ENCODE measurements at places on chromosomes 3 and 15.

DNA sequence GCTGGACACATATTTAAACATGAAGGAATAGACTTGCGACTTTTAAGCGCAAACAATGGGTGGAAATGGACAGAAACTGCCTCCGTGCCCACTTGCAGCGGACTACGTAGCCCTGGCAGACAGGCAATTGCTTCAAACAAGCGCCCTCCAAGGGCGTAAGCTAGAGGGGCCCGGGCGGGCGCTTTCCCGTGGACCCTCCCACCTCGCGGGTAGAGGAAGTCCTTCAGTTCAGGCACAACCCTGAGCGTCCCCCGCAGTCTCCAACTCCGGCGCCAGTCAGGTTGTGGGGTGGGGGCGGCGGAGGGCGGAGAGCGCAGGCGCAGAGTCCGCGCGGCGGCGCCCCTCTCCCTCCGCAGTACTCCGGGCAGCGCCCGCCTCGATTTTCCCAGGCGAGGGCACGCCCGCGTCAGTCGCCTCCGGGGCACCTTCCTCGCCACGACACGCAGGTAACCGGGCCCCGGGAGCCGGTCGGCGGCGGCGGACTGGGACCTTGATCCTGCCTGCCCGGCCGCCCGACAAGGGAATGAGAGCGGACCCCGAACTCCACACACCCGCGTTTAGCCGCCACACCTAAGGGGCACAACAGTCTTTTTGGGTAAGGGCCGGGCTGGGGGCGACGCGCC, at the start of gene SLC35G2:
SLC35G2 (plus strand) TSS at position 358 of the 623 bp plus-strand sequence. CDS start 35,335 bp downstream, outside the sequence.
- no peak for DNase-seq

DNA sequence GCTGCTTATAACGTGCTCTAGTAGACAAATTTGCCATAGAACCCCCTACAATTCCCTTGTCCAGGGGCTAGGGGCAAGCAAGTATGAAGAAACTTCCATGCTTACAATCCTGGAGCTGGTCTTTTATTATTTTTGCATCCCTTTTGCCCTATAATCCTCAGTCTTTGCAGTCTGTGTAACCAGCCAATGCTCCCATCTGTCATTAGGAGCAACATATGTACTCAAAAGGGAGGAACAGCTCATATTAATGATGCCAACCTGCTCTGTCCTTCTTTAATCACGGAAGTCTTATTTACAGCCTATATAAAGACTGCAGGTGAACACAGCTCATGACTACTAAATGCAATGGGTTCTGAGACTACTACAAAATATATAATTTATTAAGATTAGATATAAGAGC, 263.3 kb downstream of the ZIC1 start:
- no peak for DNase-seq

DNA sequence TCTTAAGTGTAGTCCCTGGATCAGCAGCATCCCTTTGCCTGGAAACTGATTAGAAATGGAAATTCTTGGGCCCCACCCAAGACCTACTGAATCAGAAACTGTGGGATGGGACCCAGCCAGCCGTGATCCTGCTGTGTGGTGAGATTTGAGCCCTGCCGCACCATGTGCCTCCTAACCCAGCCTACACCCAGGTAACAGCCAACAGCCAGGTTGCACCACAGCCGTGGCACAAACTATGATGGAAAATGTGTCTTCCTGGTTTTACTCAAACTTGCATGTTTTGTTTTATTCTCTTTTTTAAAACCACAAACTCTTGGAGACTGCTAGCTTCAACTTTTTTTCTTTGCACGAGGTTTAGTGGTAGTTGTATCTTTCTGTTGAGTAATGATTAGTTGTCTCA, 2.6 kb downstream of the LIMD1 start:
- peak; percentile 28 for DNase-seq

- DNase-seq = no peak
Observed at GRCh38 chr15:65778269-65778668, 13.8 kb downstream of the DENND4A start.

DNA sequence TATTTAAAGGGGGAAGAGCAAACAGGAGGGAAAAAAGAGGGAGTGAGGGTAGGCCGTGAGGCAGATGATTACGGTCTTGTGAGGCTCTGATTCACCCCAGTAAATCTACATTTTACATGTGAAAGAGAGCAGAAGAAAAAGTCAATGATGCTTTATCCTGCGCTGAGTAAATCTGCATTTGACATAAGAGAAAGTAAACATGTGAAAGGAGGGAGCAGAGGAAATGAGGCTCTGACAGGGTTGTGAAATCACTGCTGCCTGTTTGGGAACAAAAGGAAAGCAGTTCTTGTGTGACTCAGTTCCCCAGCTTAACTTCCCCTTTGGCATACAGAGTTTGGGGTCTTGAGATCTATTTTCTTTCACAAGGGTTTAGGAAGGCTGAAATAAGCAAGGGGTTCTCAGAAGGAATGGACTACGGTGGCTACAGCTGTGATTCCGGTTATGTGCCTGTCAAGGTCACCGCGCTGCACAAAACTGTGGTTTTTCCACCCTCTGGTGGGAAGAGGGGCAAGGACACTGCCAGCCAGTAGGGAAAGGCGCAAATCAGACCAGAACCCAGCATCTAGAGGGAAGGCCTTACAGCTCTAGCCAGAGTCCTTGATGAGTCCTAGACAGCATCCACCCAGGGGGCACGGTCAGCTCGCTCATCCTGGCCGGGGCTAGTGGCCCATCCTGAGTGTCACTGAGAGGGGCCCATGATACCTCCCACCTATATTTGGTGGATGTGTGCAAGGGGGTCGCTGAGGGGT, 18.9 kb upstream of the HCN4 start:
- no peak for DNase-seq

GRCh38 chr3:121295979-121296378, 249.8 kb downstream of the POLQ start:
- no peak for DNase-seq

DNA sequence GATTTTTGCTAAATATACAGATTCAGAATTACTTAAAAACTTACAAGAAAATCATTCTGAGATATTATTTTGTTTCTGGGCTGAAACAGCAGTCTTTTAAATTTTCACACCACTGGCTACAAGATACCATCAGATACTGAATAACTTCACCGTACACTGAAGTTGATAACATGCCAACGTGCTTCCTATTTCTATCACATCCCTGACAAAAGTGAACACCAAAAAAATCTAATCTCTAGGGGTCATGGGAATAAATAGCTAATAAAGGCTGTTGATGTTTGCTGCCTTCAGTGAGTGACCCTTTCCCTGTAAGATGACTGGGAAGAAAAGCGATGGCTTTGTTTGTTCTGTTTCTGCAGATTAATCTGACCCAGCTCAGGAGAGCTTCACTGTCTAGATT, 120.5 kb downstream of the DUT start:
- DNase-seq = no peak

- no peak for DNase-seq
Observed at GRCh38 chr3:53166206-53166605, 5.2 kb downstream of the PRKCD start.

- no peak for DNase-seq
Observed at GRCh38 chr3:111332488-111333080, 209.4 kb upstream of the CD96 start.

DNA sequence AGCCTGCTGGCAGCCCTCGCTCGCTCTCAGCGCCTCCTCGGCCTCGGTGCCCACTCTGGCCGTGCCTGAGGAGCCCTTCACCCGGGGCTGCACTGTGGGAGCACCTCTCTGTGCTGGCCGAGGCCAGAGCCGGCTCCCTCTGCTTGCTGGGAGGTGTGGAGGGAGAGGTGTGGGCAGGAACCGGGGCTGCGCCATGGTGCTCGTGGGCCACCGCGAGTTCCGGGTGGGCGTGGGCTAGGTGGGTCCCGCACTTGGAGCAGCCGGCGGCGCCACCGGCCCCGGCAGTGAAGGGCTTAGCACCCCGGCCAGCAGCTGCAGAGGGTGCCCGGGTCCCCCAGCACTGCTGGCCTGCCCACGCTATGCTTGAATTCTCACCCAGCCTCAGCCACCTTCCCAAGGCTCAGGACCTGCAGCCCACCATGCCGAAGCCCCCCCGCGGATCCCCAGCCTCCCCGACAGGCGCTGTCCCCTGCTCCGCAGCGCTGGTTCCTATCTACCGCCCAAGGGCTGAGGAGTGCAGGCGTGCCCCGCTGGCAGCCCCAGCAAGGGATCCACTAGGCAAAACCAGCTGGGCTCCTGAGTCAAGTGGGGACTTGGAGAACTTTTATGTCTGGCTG, 863.3 kb downstream of the IGSF11 start:
- no peak for DNase-seq

DNA sequence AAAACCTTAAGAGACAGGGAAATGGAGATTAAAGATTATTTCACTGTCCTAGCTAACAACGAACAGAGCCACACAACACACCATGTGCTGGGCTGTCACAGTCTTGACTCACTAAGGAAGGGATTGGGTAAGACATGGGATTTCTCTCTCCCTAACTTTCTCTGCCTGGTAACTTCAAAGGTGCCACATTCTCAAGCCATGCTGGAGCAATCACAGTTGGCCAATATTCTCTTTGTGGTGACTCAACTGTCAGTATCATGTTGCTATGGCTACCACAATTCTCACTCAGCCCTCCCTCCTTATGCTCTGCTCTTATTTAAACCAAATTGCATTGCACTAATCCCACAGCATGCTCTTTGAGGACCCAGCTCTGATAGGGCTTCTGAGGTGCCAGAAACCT, 74.0 kb downstream of the OXNAD1 start:
- no peak for DNase-seq

- DNase-seq = peak; percentile 58
Observed at GRCh38 chr3:125059488-125060245, 3.9 kb upstream of the HEG1 start.

- DNase-seq = peak; percentile 32
Observed at GRCh38 chr3:193499136-193499770, 55.4 kb downstream of the ATP13A4 start.

DNA sequence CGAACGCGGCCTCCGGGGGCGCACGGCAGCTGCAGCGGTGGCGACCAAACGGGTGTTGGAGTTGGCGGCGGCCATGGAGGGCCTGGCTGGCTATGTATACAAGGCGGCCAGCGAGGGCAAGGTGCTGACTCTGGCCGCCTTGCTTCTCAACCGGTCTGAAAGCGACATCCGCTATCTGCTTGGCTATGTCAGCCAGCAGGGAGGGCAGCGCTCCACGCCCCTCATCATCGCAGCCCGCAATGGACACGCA, 725 bp downstream of the FEM1B start:
- DNase-seq = no peak

DNA sequence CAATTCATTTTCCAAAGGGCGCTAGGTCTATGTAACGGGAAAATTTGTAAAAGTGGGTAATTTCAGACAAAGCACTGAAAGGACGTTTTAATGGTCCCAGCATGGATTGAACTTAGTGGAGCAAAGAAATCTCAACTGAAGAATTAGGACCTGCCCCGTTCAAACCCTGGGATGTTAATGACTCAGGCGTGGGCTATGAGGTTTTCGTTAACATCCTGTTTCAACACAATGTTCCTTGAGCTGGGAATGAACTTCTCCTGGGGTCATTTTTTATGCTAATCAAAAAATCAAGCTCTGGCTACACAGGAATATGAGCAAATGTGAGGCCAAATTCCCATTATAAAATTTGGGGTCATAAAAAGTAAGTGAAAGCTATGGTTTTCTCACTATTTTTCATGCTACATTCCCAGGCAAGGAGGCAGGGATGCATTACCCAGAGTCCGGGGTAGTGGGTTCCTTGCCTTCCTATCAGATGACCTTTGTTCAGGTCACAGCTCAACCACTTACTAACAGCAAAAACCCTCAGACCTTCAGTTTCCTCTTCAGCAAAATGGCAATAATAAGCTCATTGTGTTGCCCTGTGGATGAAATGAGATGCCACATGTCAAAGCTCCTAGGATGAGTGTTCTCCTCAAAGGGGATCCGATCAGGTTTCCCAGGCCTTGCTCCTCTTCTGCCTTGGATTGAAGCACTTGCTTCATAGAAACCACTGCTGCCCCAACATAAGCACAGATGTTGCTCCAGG, 271.4 kb downstream of the ARRDC4 start:
- no peak for DNase-seq

DNA sequence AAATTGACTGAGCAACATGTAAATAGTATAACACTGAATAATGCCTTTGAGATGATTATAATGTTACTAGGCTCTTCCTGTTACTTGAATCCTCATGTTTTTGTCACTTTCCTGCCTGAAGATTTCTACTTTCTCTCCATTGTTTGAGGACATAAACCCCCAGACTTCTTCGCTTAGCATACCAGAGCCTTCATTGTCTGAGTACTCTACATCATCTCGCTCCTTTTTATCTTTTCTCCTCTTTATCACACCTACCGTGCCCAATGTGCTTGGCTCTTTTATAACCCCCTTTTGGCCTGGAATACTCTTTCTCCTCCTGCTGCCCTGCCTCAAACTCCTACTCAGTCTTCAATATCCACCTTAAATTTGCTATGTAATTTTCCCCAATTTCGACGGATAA, 30.3 kb upstream of the MGA start:
- DNase-seq = no peak

DNA sequence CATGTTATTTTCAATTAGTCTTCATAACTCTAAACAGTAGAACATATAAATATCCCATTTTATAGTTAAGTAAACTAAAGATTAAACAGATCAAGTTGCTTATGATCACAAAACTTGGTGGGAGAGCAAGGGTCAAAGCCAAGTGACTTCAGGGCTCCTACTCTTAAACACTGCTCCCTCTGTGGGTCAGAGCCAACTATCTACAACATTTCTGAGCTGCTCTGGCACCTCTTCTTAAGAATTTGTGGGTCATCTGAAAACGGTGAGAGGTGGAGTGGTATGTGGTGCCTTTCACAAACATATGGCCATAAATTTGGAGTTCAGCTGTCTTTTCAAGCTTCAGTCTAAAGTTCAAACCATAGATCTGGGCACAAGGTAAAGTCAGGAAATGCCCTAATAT, 10.9 kb downstream of the ATG3 start:
- DNase-seq = no peak

- DNase-seq = no peak
Observed at GRCh38 chr15:82056958-82057823, 11.4 kb upstream of the MEX3B start.

DNA sequence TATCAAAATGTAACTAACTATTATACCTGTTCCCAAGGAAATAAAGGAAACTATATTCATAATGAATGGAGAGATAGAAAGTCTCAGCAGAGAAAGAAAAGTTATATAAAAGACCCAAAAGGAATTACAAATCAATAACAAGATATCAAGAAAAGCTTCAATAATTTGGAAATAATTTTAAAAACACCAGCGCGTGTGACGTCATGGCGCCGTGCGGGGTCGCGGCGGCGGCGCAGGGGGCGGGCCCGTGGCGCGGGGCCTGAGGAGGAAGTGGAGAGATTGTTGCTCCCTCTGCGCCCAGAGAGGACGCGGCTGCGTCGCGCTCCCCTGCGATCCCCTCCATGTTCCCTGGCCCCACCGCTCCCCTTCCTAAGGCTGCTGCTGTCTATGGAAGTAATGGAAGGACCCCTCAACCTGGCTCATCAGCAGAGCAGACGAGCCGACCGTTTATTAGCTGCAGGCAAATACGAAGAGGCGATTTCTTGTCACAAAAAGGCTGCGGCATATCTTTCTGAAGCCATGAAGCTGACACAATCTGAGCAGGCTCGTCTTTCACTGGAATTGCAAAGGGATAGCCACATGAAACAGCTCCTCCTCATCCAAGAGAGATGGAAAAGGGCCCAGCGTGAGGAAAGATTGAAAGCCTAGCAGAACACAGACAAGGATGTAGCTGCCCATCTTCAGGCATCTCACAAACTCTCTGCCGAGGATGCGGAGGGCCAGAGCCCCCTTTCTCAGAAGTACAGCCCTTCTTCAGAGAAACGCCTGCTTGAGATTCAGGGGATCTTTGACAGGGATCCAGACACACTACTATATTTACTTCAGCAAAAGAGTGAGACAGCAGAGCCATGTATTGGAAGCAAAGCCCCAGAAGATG, 4.1 kb downstream of the XCR1 start:
- DNase-seq = no peak

- DNase-seq = no peak
Observed at GRCh38 chr15:39491886-39492490, 88.9 kb upstream of the THBS1 start.
